Activated CD4-positive, alpha-beta T cell treated with anti-CD3 and anti-CD28 coated beads, Interleukin-10, Interleukin-2, amounts not matched to agents 100 ng/mL and 50 ng/mL, durations not matched to agents 16 hours and 8 hours (primary cell): ENCODE measurements at places on chromosomes 6 and 20.

GRCh38 chr6:38185244-38185643 is 365.7 kb downstream of the ZFAND3 start:
- DNase-seq, result no peak

GRCh38 chr20:54044156-54044555 is 26.2 kb downstream of the BCAS1 start:
- peak; percentile 90 for DNase-seq

DNA sequence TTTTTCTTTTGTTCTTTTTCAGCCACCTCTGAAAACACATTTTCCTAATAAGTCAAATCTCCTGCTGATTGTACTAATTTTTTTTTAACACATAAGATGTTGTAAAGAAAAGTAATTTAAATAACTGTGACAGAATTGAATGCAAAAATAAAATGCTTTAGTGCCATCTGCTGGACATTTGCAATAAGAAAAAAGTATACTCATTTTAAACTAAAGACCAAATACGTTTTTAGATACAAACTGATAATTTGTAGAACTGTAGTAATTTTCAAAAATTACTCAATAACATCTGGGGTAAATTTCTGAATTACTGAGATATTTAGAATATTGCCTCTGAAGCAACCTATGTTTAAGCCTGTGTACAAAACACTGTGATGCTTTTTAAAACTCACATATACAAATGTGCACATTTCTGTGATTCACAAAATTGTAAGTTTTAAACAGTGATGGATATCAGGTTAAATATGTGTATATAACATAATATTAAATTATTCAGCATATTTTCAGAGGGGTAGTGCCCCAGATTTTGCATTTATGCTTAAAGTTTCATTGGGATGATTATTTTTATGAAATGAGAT is 198.7 kb downstream of the RIMS1 start:
- DNase-seq, result peak; percentile 4

- DNase-seq, result no peak
These were observed 33.8 kb downstream of the PLEKHG1 start for GRCh38 chr6:150633486-150633834.

DNA sequence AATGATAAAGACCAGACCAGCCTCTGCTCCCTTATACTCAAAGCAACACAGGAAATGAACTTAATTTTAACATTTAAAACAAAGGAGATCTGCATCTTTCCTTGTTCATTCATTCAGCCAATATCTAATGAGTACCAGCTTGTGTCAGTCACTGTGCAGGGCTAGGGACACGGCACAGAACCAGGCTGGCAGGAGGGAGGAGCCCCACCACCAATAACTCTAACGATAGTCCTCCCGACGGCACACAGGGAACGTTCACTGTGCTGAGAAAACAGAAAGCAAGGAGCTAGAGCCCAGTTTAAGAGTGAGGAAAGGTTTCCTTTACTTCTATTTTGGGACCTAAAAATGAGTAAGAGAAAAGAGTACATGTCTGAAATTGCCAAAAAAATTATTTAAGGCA is 9.9 kb downstream of the ETV7 start:
- no peak for DNase-seq

DNA sequence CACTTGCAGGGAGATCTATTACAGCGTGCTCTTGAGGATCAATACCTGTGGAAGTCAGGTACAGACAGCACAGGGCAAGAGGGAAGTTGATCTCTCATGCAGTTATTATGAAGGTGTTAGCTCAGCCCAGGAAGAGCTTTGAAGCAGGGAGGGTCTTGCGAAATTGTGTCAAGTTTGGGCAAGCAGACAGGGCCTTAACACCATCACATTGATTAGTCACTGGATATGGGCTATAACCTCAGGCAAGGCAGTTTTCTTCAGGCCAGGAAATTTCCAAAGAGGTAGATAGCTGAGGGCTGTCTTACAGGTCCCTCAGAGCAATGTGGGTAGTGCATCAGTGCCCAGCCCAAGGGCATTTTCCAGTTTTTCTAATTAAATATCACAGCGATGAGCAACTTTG is 643.8 kb downstream of the DHX35 start:
- no peak for DNase-seq

GRCh38 chr6:41487860-41488432 is 58.2 kb upstream of the FOXP4 start:
- DNase-seq, result no peak

DNA sequence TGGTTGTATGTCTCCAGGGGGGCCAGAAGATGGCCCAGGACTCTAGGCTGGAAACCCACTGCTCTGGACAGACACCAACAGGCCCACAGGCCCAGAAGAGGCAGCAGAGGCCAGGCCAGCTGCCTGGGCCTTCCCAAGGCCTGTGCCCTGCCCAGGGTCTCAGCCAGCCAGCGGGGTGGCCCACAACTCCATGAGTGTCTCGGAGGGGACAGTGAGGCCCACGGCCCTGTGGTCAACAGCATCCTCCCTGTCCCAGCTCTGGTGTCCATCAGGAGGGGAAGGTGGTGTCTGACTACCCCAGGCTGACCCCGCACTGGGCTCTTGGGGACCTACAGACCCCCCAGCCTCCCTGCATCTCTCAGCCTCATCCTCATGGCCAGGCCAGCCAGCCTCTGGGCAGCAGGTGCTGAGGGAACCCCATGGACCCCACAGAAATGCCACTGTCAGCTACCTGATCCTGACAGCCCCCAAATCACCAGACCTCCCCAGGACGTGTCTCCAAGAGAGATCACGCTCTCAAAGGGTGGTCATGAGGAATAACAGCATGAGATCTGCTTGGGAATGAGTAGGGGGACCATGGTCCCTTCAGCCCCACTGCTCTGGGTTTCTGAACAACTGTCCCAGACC is 112.4 kb downstream of the NOL4L start:
- no peak for DNase-seq
